Upper lobe of left lung (tissue), 6 donors: ENCODE measurements at places on chromosomes 1 and 21.

DNA sequence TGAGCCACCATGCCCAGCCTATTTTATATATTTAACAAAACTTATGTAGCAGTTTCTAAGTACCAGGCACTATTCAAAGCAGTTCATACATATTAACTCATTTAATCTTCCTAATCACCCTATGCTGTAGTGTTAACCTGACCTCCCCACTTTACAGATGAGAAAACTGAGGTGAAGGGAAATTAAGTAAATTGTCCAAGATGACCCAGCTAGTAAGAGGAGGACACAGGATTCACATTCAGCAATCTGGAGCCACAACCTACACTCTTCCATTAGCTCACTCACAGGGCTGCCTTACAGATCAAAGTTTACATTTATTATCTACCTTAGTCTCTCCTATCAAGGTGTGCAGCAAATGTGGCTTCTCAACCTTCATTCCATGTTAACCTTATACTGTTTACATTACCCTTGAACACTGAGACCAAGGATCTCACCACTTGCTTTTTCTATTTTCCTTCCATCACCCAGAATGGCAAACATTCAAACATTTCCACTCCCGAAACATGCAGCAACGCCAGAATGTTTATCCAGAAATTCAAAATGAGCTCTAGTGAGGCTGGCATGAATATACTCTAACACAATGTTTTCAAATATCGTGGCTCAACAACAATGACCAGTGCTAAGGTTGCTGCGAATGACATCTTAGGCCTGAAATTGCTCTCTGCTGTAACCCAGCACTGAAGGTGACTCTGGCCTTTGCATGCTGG is 24.5 kb downstream of the HIVEP3 start:
- no peak for DNase-seq
- H3K36me3 ChIP-seq = no peaks in the 10 kb centered on the region
- H3K27me3 ChIP-seq = no peaks in the 10 kb centered on the region
- no peak overlapping the region for H3K4me3 ChIP-seq
- H3K4me1 ChIP-seq = peaks cover 64% of the 10 kb centered on the region

DNA sequence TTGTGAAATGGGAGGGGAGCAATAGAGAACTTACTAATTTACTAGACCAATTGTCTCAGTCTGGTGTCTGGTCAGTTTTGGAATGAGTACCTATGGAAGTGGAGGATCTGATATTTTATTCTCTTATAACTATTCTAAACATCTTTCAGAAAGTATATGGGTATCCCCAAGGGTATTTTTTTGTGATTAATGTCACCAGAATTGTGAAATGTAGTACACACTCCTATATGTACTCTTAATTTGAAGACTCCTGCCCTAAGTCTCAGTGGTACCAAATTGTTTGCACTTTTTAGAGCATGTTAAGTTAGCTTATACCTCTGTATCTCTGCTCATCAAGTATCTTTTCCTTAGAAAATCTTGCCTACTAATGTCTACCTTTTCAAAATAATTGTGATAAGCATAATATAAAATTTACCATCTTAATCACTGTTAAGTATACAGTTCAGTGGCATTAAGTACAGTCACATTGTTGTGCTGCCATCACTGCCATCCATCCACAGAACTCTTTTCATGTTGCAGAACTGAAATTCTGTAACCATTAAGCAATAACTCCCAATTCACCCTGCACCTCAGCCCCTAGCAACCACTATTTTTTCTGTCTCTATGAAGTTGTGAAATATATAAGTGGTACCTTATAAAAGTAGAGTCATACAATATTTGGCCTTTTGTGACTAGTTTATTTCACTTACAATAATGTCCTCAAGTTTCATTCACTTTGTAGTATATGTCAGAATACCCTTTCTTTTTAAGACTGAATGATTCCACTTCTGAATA is 40.5 kb downstream of the SLC30A7 start:
- no peaks in the 10 kb centered on the region for H3K36me3 ChIP-seq
- H3K27me3 ChIP-seq = no peaks in the 10 kb centered on the region
- H3K27ac ChIP-seq = no peak overlapping the region

DNA sequence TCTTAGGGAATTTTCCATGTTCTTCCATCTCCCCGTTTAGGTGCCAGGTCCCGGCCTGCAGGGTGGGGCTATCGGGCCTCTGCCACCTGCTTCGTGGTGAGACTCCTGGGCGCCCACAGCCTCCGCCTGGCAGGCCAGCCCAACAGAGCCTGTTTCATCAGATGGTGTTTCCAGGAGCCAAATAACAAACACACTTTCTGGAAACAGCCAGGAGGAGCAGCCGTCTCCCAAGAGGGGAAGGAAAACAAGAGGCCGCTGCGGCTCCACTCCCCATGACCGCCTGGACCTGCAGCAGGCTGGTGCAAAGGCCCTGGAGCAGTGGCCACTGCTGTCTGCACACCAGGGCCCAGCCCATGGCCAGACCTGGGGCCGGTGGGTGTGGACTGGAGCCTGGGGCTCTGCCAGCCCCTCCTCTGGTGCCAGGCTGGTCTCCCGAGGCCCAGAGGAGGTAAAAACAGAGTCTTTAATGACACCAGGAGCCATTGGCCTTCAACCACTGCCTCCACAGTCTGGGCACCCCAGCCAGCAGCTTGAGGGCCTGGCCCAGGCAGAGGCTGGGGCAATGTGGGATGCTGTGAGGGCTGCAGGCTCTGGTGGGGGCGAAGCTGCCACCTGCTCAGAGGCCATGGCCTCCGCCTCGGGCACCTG is 55.0 kb downstream of the SLX9 start:
- no peak for DNase-seq
- H3K27me3 ChIP-seq = no peaks in the 10 kb centered on the region
- no peaks in the 10 kb centered on the region for H3K36me3 ChIP-seq
- peaks cover 13% of the 10 kb centered on the region for H3K4me1 ChIP-seq
- no peak overlapping the region for H3K27ac ChIP-seq
- no peak overlapping the region for H3K4me3 ChIP-seq

DNA sequence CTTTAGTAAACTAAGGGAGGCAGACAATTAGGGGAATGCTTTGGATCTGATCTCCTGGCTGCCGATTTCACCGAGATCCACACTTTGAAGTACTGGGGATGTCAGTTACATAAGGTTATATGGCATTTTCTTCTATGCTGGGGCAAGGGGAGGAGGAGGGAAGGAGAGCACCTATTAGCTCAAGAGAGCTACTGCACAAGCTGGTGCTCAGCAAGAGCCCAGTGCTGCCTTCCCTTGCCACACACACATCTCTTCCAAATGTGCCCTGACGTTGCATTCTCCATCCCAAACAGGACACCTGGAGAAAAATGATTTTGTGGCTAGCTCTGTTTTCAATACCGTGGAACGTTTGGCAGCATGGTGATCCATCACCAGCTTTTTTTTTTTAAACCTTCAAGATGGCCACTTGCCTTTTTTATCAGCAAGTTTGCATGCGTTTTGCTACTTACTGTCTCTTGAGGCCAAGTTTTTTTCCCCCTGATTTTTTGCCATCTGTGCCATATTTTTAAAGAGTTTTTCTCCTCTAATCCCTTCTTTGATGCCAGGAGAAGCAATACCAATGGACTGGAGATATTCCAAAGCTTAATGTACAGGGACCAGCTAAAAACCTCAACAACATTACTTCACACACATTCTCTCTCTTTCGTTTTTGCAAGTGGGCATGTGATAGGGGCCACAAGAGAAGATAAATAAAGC is 66.6 kb downstream of the PAPPA2 start:
- no peak overlapping the region for H3K4me3 ChIP-seq
- no peak for DNase-seq
- H3K27me3 ChIP-seq = no peaks in the 10 kb centered on the region
- no peaks in the 10 kb centered on the region for H3K36me3 ChIP-seq
- no peak overlapping the region for H3K27ac ChIP-seq
